Activated CD8-positive, alpha-beta memory T cell treated with anti-CD3 and anti-CD28 coated beads, Interleukin-2, amount 50 U/mL, for 4 hours (primary cell): ENCODE measurements at places on chromosomes 11 and 22.
A peak's percentile ranks its signal among the peaks of the same experiment; 100 is the strongest.

GRCh38 chr11:69075421-69076128 is 26.8 kb downstream of the TPCN2 start:
- DNase-seq = no peak

DNA sequence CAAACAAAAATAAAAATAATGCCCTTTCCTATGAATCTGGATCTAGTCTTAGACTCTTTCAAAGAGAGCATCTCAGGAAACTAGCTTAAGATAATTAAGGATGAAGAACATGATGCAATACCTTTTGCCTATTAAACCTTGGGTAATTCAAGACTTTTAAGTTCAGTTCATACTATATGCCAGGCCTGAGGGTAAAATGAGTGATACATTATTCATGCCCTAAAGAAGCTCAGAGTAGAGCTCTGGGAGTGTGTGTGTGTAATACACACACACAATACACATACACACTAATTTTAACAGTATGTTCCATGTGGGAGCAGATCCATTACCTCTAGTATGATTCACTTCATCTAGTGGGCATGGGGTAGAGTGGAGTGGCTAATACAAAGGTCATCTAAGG is 651.4 kb upstream of the CHORDC1 start:
- DNase-seq = no peak

DNA sequence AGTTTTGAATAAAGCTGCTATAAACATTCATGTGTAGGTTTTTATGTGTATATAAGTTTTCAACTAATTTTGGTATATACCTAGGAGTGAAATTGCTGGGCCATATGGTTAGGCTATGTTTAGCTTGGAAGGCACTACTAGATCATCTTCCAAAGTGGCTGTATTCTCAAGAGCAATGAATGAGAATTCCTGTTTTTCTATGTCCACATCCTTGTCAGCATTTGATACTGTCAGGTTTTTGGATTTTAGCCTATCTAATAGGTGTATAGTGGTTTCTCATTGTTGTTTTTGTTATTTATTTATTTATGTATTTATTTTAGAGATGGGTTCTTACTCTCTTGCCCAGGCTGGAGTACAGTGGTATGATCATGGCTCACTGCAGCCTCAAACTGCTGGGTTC is 26.3 kb upstream of the CLTCL1 start:
- no peak for DNase-seq

- DNase-seq = no peak
Observed at GRCh38 chr22:33917744-33918406, 2.4 kb downstream of the LARGE1 start.

DNA sequence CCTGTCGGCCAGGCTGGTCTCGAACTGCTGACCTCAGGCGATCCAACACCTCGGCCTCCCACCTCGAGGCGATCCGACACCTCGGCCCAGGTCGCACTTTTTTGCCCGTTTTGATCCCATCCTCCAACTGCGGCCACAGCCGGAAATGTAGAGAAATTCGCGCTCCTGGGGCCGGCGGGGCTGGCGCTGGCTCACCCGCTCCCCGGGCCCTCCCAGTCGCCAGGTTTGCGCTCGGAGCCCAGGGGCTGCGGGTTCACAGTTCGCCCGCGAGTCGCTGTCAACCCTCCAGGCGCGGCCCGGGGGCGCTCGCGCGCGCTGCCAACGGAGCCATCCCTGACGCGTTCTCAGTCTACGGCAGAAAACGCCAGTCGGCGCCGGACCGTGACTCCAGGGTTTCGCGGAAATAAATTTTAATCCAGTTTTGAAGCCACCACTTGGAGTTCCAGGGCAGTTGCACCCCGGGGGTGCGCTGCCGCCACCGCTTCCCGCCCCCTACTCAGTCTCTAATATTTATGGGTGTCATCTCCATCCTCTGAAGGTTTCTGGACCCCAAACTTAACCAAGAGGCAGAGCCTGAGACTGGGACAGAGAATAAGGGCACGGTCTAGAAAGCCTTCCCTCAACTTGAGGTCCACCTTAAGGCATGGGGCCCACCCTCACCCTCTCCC is 1.5 kb upstream of the KLHDC7B start:
- peak; percentile 84 for DNase-seq

GRCh38 chr11:9569588-9570164 is 3.8 kb upstream of the WEE1 start:
- no peak for DNase-seq

DNA sequence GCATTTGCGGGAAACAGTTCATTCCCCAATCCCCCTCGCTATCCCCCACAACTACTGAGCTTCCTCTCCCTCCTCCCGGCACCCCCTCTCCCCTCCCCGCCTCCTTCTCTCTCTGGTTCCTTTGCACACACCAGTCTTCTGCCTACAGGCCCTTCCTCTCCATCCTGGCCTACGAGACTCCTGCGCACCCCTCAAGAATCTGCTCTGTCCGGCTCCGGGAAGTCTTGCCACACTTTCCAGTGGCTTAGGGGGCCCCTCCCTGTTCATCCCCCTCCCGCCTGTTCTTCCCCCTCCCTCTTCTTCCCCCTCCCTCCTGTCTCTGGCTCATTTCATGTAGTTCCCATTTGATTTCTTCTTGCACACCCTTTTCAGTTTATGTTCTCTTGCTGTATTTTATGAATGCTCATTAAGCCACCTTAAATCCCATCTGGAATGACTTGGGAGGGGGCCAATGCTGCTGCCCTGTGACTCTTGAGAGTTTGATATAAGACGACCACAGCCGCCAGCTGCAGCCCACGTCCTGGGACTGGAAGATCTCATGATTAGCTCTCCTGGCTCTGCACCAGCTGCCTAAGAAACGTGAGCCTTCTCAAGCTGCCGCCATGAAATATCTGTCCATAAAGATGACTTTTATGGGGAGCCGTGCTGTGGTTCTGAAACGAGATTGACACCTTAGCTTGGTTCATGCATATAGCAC is 50.9 kb downstream of the RPS6KA4 start:
- no peak for DNase-seq

DNA sequence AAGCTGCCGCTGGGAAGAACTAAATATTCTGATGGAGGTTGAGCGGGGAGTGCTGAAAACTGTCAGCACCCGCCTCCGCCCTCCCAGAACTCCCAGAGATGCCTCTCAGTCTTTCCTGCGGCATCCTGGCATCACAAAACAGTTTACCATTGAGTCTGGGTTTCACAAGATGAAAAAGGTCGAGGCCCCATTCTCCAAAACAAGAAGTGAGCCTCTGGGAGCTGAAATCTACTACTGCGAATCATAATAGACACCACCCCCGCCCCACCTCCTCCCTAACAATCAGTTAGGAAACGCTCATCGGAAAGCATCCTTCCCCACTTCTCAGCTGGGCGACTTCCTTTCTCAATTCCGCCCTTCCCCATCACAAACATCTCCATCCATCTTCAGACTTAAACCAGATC is 1.0 kb downstream of the SUN2 start:
- DNase-seq = no peak

DNA sequence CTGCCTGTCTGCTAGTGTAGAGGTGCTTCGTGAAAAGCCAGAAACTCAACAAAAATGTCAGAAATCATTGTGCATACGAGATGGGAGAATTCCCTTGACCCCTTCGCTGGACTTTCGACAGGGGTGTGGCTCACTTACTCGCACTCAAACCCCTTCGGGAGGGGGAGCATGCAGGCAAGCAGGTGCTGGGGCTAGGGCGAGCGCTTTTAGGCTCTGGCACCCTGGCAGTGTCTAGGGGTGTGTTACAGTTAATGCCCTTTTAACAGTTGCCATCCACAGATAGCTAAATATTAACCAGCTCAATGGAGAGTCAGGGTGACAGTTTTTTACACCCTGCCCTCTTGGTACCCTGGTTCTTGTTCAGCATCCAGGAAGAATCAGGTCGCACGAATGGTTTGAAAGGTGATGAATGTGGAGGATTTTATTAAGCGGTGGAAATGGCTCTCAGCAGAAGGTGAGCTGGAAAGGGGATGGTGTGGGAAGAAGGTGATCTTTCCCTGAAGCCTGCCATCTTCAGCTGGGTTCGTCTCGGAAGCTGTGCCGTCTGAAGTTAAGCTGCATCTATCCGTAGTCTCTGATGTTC is 59.6 kb upstream of the SHANK2 start:
- no peak for DNase-seq

DNA sequence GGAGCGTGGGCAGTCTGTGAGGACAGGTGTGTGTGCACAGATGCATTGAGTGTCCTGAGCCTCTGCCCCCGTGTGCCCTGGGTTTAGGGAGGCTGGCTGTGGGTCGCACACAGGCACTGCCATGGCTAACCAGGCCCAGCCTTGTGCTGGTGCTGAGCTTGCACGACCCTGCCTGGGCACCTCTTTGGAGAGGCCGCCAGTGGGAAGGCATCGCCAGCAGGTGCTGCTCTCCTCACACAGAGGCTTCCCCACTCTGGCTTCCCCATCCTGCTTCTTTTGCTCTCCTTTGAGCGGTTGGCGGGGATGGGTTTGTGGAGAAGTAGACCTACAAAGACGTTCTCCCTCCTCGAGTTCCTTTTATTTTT is 4.1 kb downstream of the WNT7B start:
- DNase-seq = no peak

GRCh38 chr11:17389211-17389956 is 925 bp upstream of the KCNJ11 start:
- peak; percentile 87 for DNase-seq

DNA sequence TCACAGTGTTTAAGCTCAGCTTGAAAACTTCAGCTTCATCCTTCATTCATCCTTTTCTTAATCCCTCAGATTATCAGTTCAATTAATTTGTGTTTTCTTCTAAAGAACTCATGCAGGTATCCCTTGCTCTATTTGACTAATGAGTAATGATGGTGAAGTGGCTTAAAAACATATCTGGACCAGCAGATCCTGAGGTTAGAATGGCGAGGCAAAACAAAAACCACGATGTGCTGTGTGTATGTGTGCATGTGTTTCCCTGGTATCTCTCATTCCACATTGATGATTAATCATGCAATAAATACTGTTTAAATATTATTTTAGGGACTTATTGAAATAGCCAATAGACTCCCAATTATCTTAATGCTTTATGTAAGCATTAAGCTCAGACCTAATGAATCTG is 437.0 kb downstream of the DYNC2H1 start:
- DNase-seq = no peak

- DNase-seq = no peak
Observed at GRCh38 chr22:43345761-43346301, 2.7 kb upstream of the SCUBE1 start.

GRCh38 chr11:69054397-69055211 is 5.9 kb downstream of the TPCN2 start:
- DNase-seq = no peak

- no peak for DNase-seq
Observed at GRCh38 chr11:94770563-94771120, 2.5 kb downstream of the AMOTL1 start.
